ENCODE measurements at places on chromosomes 1 and 21.

GRCh38 chr1:35345439-35345981, 77.0 kb downstream of the ZMYM4 start:
- DNase-seq = no peak

- no peak for DNase-seq
Measured at GRCh38 chr1:162928141-162928540, 67.2 kb upstream of the CCDC190 start.

- no peak for DNase-seq
Measured at GRCh38 chr1:153370146-153370545, 5.3 kb downstream of the S100A12 start.

DNA sequence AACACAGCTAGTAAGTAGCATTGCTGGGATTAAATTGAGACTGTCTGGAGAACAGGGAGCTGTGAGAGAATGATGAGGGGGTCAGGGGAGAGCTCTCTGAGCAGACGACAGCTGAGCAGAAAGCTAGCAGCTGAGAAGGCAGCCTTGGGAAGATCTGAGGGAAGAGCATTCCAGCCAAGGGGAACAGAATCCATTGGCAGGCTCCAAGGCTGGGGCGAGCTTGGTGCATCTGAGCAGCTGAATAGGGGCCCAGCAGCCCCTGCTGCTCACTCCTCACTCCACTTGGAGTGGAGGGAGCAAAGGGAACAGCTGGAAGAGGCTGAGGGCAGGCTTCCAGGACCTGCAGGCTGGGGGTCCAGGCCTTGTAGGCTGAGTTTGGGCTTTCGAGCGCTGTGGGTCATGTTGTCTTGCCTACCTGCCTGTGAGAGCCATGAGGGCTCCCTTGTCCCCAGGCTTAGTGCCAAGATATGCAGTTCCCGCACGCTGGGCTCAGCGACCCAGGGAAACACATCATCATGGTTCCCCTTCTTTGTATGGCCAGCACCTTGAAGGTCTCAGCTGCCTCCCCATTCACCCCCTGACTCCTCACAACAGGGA, 10.5 kb downstream of the ACOT11 start:
- no peak for DNase-seq

GRCh38 chr1:204207136-204207616, 6.6 kb downstream of the GOLT1A start:
- DNase-seq = peak; percentile 31

GRCh38 chr1:36948606-36949005, 85.7 kb downstream of the GRIK3 start:
- DNase-seq = no peak

- peak; percentile 97 for DNase-seq
Measured at GRCh38 chr1:184056921-184057555, 5.5 kb downstream of the TSEN15 start.

- DNase-seq = peak; percentile 80
Measured at GRCh38 chr1:202009326-202010179, 834 bp upstream of the ELF3 start.

- no peak for DNase-seq
Measured at GRCh38 chr1:175466556-175466955, 274.0 kb upstream of the KIAA0040 start.

DNA sequence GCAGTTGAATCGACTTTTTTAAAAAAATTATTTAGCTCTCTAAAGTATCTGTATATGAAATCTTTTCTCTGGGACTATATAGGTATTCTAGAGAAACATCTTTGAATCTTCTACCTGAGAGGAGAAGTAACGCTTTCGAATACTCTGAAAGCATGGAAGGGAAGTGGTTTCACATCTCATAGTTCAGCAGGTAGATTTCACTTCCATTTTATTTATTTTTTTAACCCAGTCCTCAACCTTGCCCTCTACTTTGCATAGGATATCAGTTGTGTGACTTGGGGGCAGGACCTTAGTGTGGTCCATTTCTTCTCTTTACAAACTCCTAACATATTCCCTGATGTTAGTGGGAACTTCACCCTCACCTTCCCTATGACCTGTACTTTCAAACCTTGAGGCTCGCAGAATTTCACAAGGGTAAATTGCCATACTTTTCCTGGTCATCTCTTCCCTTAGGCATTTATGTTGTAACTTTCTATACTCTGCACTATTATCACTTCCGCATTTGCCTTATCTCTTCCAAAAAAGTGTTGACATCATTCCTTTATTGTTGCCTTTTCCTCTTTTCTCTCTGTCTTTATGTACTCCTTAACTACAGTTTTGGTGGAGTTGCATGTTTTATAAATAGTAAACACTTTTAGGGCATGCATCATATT, 1208.5 kb upstream of the ADGRL4 start:
- no peak for DNase-seq
